CD4-positive, alpha-beta memory T cell (primary cell): ENCODE measurements at places on chromosomes 16 and 17. TPM values are rescaled to one million over a fixed set of nuclear protein-coding genes. Genes with fewer than 3 reads are reported as not detected.

Gene SUPT4H1
- polyA plus RNA-seq: 94.4 TPM

Gene PRSS21
- polyA plus RNA-seq: 6.2 TPM

Gene FBXW10B
- polyA plus RNA-seq: not detected

Gene SCN4A
- not detected for polyA plus RNA-seq

Gene GPR179
- not detected for polyA plus RNA-seq

Gene SLC38A8
- polyA plus RNA-seq: not detected

Gene SEPTIN12
- not detected for polyA plus RNA-seq
